ENCODE measurements at places on chromosomes 12 and 14.
A peak's percentile ranks its signal among the peaks of the same experiment; 100 is the strongest.

- peak; percentile 22 for DNase-seq
These were observed 781.5 kb downstream of the SLC6A15 start for GRCh38 chr12:84131076-84131475.

GRCh38 chr12:111395336-111396187 lies 10.2 kb upstream of the SH2B3 start:
- DNase-seq = no peak

- no peak for DNase-seq
These were observed 28.2 kb upstream of the PTGR2 start for GRCh38 chr14:73823339-73823885.

- no peak for DNase-seq
These were observed 28.0 kb upstream of the LRTM2 start for GRCh38 chr12:1792406-1792805.

Data from NCI-H460 (cell line).